Tongue (tissue), 3 donors: ENCODE measurements at places on chromosomes 1 and 21.

DNA sequence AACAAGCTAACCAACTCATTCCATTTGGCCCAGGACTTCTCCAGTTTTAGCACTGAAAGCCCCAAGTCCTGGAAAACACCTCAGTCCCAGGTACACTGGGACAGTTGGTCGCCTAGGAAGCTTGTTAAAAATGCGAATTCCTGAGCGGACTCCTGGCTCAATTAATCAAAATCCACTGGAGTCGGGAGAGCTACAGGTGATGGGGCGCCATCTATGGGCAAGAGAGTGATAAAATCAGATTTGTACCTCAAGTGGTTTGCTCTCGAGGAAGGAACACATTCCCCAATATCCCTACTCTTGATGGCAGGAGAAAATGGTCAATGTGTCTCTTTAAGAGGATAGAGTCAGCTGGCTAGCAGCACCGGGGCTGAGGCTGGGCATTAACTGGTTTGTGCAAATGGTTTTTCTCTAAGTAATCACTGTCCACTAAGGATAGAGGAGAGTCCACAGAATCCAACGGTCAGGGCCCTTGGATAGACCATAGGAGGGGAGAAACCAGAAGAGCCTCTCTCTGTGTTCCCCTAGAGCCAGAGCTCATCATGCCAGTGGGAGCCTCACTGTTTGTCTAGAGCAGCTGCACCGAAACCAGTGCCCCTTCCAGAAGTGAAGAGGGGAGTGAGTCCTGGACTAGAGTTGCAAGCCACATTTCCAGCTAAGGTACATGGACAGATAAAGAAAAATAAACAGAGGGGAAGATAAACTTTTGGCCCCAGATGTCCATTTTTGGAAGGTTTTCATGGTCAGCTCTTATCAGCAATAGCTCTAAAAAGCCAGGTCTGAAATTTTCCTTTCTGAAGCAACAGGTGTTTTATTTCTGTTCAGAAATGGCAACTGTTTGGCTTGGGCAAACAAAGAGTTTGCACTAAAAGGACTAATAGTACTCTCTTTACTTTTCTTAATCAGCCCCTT is 148.5 kb downstream of the TENT5C start:
- peak; percentile 86 for DNase-seq

GRCh38 chr1:77672374-77672773 is 10.1 kb downstream of the ZZZ3 start:
- DNase-seq, result no peak

DNA sequence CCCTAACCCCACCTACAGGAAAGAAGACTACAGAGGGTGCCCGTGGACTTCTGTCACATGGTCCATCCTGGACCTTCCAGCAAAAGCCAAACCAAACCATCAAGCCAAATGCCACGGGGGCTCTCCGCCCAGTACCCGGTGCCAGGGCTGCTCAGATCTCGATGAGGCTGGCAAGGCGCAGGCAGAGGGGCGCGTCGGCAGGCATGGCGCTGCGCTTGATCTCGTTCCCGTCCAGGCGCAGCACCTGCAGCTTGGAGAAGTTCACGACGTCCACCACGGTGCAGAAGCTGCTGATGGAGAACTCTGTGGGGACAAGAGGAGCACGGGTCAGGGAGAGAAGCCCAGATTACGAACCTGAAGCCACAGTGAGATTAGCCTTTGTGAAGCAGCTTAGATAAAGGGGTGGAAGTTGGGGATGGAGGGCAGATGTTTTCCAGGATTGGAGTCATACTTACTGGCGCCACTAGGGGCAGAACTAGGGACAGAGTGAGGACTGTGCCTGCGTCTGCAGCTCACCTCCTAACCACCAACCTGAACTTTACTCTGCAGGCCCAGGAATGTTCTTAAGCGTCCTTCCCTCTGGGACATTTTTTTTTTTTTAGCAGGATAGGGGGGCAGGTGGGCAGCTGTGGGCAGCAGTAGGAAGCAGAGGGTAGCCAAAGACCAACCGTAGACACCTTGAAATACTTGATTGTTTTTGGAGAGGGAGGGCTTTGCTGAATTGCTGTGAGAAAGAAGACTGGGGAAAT is 8.6 kb downstream of the FMOD start:
- peak; percentile 69 for DNase-seq

DNA sequence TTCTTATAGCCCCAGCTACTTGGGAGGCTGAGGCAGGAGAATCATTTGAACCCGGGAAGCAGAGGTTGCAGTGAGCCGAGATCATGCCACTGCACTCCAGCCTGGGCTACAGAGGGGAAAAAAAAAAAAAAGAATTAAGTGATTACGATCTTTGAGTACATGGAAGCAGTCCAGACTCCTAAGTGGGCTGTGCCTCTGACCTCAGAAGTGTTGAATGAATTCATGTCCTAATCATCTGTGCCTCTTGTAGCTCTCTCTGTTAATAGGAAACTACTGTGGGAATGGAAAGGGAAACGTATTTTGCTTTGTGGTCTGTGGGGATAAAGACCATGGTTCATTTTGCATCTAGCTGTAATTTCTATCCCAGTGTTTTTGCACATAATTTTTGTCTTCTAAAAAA is 8.4 kb upstream of the IVNS1ABP start:
- no peak for DNase-seq

DNA sequence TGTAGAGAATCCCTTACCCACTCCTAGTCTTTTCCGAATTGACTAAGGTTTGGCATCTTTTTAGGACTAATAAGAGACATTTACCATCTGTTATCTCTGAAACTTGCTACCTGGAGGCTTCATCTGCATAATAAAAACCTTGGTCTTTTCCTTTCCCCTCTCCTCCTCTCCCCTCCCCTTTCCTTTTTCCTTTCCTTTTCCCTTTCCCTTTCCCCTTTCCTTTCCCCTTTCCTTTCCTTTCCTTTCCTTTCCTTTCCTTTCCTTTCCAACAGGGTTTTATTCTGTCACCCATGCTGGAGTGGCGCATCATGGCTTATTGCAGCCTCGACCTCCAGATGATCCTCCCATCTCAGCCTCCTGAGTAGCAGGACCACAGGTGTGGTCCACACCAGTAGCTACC is 195.7 kb downstream of the RYR2 start:
- no peak for DNase-seq

DNA sequence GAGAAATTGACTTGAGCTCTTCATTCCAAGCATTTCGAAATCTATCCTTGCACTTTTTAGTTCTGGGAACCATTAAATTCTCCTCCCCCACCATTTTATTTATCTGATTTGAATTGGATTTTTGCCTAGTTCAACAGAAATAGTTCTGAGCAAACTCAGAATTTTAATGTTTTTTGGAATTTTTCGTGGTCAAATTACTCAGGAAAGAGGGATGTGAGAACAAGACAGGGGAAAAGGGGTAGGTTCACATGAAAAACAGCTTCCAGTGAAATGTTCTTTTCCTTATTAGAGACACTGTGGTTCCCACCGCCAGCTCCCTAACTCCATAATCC is 5.7 kb upstream of the ZNF697 start:
- DNase-seq, result no peak

GRCh38 chr1:162185314-162186025 is 116.0 kb downstream of the NOS1AP start:
- DNase-seq, result no peak

GRCh38 chr1:111754984-111755330 is 744 bp upstream of the DDX20 start:
- peak; percentile 80 for DNase-seq

- DNase-seq, result no peak
Observed at GRCh38 chr1:15963968-15964648, 11.8 kb downstream of the ZBTB17 start.

DNA sequence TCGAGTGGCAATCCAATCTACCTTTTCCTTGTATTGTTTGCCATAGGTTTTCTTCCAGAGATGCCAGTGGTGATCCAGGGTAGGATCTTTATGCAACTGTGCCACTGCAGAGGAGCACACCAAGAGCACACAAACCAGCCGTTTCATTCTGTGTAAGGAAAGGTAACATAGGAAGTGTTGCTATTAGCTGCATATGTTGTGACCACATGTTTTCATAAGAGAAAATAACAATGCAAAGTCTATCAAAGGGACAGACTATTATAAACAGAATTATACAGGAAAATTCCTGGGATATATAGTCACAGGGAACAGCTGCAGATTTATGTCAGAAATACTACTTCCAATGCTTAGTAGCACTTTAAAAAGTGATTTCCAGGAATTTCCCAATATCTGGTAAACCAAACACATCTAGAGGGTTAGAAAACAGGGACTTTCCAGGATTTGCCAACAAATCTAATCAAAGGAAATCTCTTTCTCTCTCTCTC is 919 bp downstream of the CTSS start:
- DNase-seq, result peak; percentile 37

GRCh38 chr1:32276032-32276782 is 15.7 kb upstream of the HDAC1 start:
- DNase-seq, result peak; percentile 29

DNA sequence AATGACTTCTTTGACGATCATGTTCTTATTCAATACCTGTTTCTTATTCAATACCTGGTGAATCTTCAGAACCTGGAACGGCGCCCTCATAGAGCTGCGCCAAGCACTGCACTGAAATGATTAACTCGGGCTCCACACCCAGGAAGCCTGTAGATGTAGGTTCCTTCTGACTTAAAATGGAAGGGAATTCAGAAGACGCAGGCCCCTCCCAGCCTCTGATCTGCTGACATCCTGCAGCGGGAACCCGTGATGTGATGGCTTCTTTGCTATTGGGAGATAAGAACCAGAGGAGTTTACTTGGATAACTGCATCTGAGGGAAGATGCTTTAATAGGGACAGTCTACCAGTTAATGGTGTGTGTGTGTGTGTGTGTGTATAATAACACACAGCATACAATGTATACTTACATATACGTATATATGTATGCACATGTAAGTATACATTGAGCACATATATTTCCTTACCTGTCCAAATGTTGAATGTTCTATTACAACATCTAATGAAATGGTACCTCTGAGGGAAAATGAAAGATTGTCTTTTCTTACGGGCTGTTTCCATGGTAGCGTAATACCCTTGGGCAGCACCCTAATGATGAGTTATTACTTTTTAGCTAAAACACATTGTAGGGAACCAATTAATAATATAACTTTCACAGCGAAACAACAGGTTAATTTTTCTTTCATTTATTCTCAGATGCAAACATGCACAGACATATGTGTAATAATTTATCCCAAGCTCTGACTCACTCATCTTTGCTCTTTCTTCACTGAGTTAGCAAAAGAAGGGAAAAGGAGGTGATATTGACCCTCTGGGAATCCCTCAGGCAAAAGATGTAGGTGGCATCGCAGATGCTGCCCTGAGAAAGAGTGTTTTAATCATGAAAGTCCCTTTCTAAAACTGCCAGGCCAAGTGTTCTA is 379.8 kb downstream of the SIPA1L2 start:
- DNase-seq, result no peak

GRCh38 chr1:197285526-197286205 is 17.6 kb downstream of the CRB1 start:
- DNase-seq, result no peak

GRCh38 chr1:221667504-221667903 is 74.4 kb downstream of the DUSP10 start:
- no peak for DNase-seq

- DNase-seq, result no peak
Observed at GRCh38 chr1:153233448-153233847, 16.1 kb downstream of the PRR9 start.

- DNase-seq, result peak; percentile 3
Observed at GRCh38 chr1:187409341-187409740, 580.6 kb downstream of the PLA2G4A start.

DNA sequence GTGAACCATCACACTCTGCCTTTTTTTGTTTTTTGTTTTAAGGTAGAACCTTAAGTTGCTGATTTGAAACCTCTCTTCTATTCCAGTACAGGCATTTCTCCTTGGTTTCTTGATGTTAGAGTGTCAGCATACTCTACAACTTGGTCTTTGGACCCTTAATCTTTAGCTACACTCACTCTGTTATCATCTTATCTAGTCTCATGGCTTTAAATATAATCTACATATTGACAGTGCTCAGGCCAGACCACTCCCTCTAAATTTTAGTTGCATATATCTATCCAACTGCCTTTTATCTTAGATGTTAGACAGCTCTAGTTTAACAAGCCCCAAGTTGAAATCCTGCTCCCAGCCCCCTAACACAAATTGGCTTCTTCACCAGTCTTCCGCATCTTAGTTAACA is 22.1 kb downstream of the NME7 start:
- DNase-seq, result no peak

- peak; percentile 94 for DNase-seq
Observed at GRCh38 chr1:227762231-227762911, 27.1 kb downstream of the SNAP47 start.

GRCh38 chr1:210647406-210648333 is 319.0 kb downstream of the HHAT start:
- DNase-seq, result peak; percentile 59

GRCh38 chr21:44996501-44996921 is 56.7 kb downstream of the SLX9 start:
- no peak for DNase-seq

- DNase-seq, result no peak
Observed at GRCh38 chr1:162230517-162230916, 146.1 kb downstream of the SPATA46 start.

GRCh38 chr1:17045150-17045549 is 8.7 kb downstream of the SDHB start:
- no peak for DNase-seq

GRCh38 chr1:93909146-93910050 is at the start of gene GCLM:
Gene GCLM (minus strand): TSS chr1:93909430. CDS start chr1:93909163, 267 bp downstream.
- DNase-seq, result peak; percentile 94

DNA sequence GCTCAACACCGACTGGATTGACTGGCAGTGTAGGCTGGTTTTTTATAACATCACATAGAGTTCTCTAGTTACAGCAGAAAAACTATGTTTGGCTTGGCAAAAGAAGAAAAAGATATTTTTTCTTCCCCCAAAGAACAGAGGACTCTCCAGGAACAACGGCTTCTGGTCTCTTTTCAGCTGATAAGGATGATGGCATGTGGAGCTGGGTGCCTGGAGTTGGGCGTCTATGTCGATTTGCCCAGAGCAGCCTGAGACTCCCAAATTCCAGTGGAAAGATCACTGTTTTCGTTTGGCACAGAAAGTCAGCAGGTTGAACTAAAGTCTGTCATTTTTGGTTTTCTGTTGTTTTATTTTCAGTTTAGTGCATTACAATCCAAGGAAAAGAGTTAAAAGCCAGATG is 91.1 kb downstream of the SMYD2 start:
- no peak for DNase-seq

DNA sequence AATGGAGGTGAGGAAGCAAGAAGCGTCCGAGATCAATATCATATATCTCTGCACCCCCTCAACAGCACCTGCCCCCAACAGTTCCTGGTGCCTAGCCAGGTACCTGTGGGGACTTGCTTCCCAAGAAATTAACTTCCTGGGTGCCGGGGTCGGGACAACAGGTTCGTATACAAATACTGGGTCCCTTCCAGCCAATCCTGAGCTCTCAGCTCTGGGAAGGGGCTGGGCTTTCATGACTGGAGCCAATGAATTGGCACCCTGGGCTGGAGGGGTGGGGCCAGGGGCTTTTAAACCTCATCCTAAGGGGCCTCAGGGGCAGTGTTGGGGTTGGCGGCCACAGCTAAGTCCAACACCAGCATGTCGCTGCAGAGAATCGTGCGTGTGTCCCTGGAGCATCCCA is at the start of gene PADI3:
Gene PADI3, plus strand, starts transcription at position 318 of the 400 bp plus-strand sequence. Its CDS starts 40 bp downstream, at position 358.
- DNase-seq, result no peak

GRCh38 chr21:27269644-27270043 is 302.8 kb upstream of the ADAMTS5 start:
- DNase-seq, result no peak
